ENCODE measurements at places on chromosomes 1 and 21.

- DNase-seq, result no peak
Measured at GRCh38 chr21:28482657-28483056, 510.0 kb downstream of the LTN1 start.

DNA sequence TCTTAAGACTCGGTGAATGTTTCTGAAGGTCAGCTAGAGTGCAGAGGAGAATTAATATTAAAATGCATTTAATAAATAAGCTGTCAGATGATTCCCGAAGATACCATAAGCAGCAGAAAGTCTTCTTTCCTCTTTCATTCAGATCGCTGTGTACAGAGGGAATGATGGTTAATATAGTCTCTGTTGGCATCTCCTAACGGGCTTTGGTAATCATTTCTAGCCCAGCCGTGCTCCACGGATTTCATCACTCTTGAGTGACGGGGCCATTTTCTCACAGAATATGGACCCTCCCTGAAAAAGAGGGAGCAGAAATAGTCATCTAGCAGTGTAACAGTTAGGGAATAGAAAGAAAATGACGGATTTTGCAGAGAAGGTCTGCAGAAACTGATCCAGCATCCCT, 103.1 kb downstream of the ST6GALNAC3 start:
- no peak for DNase-seq

DNA sequence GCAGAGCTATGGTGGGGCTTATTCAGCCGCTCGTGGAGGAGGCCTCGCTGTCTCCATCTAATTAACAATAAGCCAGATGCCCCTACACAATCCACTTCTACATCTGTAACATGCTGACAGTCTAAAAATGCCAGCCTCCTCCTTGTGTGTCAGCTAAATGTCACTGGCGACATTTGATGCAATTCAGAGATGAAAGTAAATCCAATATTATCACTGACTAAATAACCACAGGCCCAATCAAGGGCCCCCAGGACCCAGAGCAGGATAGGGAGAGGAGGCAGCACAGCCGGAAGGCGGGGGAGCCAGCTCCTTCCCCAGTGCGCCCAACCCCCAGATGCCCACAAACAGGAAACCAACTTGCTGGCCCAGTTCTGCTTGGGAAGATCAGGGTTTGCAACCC, 76.6 kb downstream of the DMRTA2 start:
- no peak for DNase-seq

DNA sequence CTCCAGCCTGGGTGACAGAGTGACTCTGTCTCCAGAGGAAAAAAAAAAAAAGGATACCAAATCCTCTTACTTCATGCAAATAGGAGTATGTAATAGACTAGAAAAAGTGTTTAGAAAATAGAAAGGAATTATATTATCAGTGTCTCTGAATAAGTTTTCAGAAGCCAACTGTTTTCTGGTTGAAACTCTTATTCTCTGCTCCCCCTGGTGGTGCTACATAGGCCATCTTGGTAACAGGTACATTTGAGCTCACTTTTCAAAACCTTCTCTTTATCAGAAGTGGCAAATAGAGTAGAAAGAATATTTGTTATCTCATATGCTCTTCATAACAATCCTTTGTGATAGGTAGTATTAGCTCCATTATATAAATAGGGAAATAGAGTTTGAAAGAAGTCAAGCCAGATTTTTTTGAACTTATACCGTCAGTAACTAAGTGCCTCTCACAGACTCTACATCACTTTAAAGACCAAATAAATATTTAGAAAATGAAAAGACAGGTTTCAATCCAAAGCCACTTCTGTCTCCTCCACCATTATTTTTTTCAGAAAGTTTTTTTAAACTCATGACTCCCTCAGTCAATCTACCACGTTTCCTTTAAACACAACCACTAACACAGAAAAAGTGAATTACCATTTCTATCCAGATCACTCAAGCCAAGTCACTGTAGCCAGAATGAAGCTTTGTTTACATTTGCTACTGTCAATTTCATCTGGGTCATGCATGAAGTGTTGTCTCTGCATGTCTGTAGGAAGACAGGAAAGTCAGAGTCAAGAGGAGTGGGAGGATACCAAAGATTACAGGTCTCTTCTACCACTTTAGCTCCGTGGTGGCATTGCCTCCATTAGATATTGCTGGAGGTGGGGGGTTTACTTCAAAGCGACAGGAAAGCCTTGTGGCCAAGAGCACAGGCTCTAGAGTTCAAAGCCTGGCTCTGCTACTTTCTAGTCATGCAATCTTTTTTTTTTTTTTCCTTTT, 45.6 kb downstream of the IL23R start:
- DNase-seq, result no peak

GRCh38 chr1:81801651-81802456, 1.1 kb downstream of the ADGRL2 start:
- DNase-seq, result peak; percentile 73

DNA sequence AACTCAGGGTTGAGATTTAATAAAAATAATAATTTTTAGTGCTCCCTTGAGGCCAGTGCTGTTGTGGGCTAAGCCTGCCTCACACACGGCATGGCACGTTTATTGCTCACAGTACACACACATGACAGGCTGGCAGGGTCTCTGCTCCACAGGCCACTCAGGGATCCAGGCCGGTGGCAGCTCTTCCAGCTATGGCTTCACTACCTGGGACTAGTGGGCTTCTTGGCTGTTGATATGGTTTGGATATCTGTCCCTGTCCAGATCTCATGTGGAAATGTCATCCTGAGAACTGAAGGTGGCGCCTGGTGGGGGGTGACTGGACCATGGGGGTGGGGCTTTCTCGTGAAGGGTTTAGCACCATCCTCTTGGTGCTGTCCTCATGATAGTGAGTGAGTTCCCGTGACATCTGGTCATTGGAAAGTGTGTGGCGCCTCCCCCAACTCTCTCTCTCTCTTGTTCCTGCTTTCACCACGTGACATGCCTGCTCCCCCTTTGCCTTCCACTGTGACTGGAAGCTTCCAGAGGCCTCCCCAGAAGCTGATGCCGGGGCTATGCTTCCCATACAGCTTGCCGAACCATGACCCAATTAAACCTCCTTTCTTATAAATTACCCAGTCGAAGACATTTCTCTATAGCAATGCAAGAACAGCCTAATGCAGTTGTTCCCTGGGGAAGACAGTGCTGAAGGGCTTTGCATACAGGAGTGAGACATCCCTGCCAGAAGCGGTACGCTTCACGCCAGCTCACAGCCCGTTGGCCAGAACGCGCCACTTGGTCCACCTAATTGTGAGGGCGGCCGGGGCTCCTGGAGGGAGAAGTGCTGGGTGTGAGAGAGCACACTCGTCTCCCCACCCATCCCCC, 226.9 kb upstream of the C1orf174 start:
- DNase-seq, result no peak

DNA sequence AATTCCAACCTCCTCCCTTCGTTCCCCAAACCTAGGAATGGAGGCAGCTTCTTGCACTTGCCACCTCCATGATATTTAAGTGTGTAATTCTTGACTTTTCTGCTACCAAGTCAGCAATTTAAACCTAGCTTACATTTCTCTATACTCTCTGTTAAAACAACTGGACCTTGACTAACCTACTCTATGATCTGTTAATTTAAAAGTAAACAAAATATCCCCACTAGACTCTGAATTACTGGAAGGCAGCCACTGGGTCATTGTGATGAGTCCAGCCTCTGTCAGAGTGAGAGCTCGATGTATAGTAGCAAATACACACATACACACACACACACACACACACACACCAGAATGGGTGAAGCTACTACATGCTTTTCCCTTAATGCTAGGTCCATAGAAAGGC, 40.0 kb upstream of the DHCR24 start:
- DNase-seq, result no peak

DNA sequence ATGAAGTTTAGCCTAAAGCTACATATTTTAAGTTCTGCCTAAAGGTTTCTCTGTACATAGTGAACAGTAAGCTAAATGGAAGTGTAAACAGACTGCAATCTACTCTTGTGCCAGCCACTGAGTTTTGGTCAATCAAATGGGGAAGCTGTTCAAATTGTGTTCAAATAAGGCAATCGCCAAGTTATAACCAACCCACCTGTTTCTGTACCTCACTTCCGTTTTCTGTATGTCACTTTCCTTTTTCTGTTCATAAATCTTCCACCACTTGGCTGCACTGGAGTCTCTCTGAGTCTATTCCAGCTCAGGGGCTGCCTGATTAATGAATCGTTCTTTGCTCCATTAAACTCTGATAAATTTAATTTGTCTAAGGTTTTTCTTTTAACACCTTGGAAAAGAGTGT, 10.8 kb upstream of the THEM4 start:
- no peak for DNase-seq

- DNase-seq, result no peak
Measured at GRCh38 chr21:30443226-30443625, 3.2 kb downstream of the KRTAP15-1 start.

Measured in right hindlimb (tissue), 1 donor.